ENCODE measurements at places on chromosomes 2 and 18. TPM values are rescaled to one million over a fixed set of nuclear protein-coding genes. Genes with fewer than 3 reads are reported as not detected.
A peak's percentile ranks its signal among the peaks of the same experiment; 100 is the strongest.

DSG4 gene
- total RNA-seq, result 0.08 TPM

DNA sequence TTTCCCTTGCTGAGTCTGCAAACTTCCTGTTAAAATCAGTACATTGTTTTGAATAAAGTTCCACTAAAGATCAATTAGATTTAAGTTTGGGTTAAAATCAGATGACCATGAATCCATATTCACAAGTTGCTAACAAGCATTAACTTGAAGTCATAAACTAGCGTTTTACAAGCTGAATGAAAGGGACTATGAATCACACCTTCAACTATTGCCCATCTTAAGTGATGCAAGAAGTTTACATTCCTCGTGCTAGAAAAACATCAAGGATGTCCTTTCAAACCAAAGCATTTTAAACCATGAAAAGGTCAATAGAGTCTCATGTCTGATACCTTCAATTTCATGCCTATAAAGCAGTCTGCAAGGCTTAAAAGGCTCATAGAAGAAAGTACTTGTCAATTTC, 257.2 kb upstream of the SYT4 start:
- DNase-seq, result no peak

MORN2 gene
- 50.5 TPM for total RNA-seq

DNA sequence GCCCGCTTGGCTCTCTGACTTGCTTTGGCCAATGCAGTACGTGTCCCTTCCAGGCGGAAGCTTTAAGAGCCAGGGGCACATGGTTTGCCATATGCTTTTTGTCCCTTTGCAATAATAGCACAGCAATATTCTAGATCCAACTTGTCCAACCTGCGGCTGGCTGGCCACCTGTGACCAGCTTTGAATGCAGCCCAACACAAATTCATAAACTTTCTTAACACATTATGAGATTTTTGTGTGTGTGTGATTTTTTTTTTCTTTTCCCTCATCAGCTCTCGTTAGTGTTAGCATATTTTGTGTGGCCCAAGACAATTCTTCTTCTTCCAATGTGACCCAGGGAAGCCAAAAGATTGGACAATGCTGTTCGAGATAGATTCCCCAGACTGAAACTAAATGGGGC, 119.3 kb upstream of the SIX3 start:
- no peak for DNase-seq

B3GNT2 gene
- 20.9 TPM for total RNA-seq

DNA sequence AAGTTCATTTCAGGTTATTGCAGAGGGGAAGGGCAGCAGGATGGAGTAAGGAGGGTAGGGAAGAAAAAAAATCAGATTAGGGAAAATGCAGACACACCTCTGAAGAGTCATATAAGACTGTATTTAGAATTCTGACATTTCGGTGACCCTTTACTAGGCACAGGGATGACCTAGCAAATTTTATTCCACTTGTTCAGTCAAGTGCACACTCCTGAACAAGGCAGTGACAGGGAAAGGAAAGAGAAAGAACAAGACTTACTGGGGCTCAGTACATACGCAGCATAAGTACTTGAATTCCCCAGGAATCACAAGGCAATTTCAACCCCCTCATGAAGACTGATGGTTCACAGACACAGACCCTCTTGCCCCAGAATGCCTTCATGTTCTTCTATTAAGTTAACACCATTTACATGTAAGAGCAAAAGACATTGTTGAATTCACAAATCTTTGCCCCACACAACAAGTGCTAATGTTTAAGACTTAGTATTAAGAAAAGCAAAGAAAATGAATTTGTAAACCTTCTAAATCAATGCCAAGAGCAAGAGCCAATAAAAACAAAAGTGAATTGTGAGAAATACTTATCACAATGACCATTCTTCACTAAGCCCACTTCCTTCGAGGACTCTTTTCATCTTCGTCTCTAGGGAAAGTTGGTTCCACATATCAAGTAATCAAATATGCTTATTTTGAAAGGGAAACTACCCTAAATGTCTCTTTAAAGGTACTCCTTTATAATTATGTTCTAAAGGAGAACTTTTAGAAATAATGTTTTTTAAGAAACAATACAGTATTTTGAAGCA, 47.0 kb downstream of the COBLL1 start:
- no peak for DNase-seq

DNA sequence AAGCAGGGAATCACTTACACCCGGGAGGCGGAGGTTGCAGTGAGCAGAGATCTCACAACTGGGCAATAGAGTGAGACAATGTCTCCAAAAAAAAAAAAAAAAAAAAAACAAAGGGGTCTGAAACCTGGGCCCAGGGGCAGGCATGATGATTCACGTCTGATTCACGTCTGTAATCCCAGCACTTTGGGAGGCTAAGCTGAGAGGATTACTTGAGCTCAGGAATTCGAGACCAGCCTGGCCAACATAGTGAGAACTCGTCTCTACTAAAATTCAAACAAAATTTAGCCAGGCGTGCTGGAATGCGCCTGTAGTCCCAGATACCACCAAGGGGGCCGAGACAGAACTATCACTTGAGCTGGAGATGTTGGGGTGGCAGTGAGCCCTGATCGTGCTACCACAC, 30.3 kb downstream of the TEX44 start:
- DNase-seq, result no peak

DUSP19 gene
- total RNA-seq, result 4.3 TPM

DNA sequence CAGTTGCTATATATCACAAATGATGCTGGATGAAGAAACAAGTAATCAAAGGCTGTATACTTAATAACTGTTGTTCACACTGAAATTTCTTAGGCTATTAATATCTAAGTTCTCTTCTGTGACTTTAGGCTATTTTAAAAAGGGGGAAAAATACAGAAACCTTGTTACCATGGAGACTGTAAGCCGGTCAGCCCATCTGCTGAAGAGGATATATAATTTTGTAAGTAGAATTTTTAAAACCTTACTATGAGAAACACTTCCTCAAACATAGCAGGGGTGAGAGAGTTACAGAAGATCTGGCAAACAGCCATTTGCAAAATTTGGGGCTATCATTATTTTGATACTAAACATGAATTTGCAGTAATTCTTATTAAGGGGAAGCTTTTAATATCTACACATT, 27.8 kb downstream of the CACNB4 start:
- no peak for DNase-seq

DNA sequence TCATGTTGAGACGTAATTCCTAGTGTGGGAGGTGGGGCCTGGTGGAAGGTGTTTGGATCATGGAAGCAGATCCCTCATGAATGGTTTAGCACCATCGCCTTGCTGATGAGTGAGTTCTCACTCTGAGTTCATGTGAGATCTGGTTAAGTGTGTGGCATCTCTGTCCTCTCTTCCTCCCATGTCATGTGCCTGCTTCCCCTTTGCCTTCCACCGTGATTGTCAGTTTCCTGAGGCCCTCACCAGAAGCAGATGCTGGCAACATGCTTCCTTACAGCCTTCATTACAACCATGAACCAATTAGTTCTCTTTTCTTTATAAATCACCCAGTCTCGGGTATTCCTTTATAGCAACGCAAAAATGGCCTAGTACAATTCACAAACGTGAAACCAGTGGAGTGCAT, 14.6 kb upstream of the MCM6 start:
- no peak for DNase-seq

GRCh38 chr2:218027426-218028188, 24.8 kb upstream of the TNS1 start:
- peak; percentile 3 for DNase-seq

DNA sequence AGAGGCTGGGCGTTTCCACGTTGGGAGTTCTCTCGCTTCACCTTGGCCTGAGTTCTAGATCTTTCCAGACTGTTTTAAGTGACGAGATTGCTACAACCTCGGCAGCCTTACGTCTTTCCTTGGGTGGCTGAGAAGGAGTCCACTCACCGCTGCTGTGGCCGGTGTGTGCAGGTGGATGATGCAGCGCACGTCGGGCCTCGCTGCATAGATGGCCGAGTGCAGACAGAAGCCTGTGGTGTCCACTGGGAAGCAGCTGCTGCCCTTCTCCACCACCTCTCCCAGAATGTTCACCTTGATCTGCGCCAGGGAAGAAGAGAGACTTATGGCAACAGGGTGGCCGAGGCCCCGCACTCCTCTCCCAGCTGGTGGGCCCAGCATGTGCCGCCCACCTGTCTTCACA, 75.7 kb downstream of the ADD2 start:
- DNase-seq, result no peak

DNA sequence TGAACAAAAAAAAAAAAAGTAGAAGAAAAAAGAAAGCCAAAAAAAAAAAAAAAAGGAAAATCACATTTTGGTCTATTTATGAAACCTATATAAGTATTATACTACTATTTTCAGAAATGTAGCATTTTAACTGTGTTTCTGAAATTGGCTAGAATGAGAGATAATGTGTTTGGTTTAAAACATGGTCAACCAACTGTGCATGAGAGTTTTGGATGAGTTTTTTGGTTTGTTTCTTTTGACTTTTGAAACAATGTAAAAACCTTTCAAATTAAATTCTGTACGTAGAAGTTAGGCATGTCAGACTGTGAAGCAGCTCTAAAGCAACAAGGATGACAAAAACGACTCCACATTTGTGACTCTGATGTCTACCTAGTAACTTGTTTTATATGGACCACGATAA, 34.6 kb downstream of the SPC25 start:
- no peak for DNase-seq
